ENCODE measurements at places on chromosomes 11 and 22. TPM values are rescaled to one million over a fixed set of nuclear protein-coding genes. Genes with fewer than 3 reads are reported as not detected.

- DNase-seq: no peak
Measured at GRCh38 chr11:75775056-75775455, 6.5 kb downstream of the DGAT2 start.

Gene NNMT
- 61.5 TPM for polyA plus RNA-seq

- no peak for DNase-seq
Measured at GRCh38 chr11:64357904-64358535, 942 bp upstream of the RPS6KA4 start.

Gene OR4D6
- polyA plus RNA-seq: not detected

DNA sequence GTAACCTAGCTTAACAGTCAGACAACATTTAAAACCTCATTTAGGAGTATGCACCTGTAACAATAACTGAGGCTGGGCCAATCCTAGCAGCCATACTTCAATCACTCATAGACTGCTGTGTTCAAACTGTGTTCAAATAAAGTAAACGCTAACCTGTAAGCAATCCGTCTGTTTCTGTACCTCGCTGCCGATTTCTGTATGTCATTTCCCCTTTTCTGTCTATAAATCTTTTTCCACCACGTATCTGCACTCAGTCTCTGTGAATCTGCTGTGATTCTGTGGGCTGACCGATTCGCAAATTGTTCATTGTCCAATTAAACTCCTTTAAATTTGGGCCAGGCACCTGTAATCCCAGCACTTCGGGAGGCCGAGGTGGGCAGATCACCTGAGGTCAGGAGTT, 12.3 kb downstream of the APOBEC3H start:
- DNase-seq: no peak

- no peak for DNase-seq
Measured at GRCh38 chr11:65894034-65894591, 3.6 kb downstream of the CCDC85B start.

GRCh38 chr22:50260434-50260800, 1.1 kb downstream of the MAPK12 start:
- DNase-seq: no peak

- DNase-seq: no peak
Measured at GRCh38 chr11:20213790-20214189, 53.5 kb upstream of the DBX1 start.

Gene KRTAP5-11
- polyA plus RNA-seq: not detected

Gene STX5
- polyA plus RNA-seq: 45.4 TPM

GRCh38 chr11:103581760-103582159, 454.7 kb upstream of the DDI1 start:
- DNase-seq: no peak

GRCh38 chr11:92979176-92979575, 9.7 kb downstream of the MTNR1B start:
- DNase-seq: no peak

DNA sequence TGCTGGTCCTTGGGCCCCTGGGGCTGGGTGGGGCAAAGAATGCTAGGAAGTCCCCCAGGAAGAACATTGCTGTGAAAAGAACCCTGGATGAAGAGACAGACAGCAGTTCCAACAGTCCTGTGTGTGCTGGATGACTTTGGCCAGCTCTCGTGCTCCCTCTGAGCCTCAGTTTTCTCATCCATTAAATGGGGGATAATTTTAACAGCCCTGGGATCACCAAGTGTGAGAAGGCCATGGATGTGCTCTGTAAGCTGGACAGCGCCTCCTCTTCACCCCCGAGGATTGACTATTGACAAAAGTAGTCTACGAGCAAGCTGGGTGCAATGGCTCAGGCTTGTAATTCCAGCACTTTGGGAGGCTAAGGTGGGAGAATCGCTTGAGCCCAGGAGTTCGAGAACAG, 2.5 kb downstream of the LARGE2 start:
- DNase-seq: no peak

Gene ARVCF
- polyA plus RNA-seq: 88.6 TPM

GRCh38 chr11:46640036-46640788, 22.9 kb downstream of the ATG13 start:
- DNase-seq: no peak

Gene CALCA
- not detected for polyA plus RNA-seq

Gene SMTNL1
- polyA plus RNA-seq: 228 TPM

Data from muscle of arm (tissue), 14 donors.